RWPE1 (cell line): ENCODE measurements at places on chromosomes 5 and 9.

- peak; percentile 88 for DNase-seq
Measured at GRCh38 chr5:150021491-150022157, 21.1 kb downstream of the HMGXB3 start.

DNA sequence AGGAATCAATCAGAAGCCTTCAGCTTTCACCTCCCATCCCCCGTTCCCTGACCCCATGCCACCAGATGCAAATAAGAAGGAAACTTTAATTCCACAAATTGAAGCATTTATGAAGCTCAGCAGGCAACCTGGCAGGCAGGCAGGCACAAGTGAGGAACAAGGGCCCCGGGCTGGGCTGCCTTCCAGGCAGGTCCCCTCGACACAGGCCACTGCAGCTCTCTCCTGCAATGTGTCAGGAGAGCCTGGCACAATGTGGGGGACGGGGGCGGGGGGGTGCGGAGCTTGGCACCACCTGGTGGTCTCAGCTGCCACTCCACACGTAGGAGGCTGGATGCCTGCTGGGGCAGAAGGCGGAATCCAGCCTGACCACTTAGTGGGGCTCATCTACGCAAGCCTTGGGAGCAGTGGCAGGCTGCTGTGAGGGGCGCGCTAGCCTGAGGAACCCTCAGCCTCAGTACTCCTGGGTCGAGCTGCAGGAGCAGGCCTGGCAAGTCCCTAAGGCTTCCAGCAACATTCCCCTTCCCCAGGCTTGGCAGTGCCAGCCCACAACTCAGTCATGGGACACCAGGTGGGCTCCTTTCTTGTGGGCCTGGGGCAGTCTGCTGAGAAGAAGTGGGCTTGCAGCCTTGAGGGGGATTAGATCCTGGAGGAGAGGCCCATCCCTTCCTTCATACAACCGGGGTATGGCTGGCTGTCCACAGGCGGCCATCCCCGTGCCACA, 50.2 kb upstream of the KCNMB1 start:
- DNase-seq, result no peak

- peak; percentile 71 for DNase-seq
Measured at GRCh38 chr9:105694848-105695581, 674 bp downstream of the TMEM38B start.

DNA sequence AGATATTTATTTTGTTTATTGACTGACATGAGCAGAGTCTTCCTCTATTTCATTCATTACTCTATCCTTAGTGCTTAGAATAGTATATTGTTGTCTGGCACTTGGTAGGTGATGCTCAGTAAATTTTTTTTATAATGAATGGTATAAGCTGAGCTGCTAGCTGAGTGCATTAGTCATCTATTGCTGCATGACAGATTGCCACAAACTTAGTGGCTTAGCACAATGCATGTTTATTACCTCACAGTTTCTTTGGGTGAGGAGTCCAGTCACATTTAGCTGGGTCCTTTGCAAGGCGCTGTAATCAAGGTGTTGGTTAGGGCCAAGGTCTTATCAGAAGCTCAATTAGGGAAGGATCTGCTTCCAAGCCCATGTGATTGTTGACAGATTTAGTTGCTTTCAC, 23.1 kb downstream of the SMAD5 start:
- DNase-seq, result no peak

GRCh38 chr5:170112876-170113521, 7.3 kb downstream of the FOXI1 start:
- no peak for DNase-seq
